ENCODE measurements at places on chromosomes 11 and 22.

DNA sequence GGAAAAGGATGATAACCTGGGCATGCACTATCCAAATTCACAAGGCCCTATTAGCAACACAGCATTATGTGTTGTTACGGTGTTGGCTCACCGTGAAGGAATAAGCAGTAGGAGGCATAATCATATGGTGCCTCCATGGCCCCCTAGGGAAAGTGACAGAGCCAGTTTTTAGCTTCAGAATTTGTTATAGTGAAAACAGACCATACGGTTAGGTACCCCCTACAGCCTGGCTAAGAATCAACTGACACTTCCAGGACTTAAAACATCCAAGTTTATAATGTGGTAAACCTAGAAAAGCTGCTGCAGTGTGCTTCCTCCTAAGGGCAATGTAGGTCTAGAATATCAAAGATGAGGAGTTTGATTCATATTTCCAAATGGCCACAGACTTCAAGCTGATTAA lies 30.4 kb downstream of the KIF18A start:
- no peak overlapping the region for H3K4me3 ChIP-seq
- no peak for DNase-seq
- H3K36me3 ChIP-seq: no peaks in the 10 kb centered on the region
- H3K27me3 ChIP-seq: no peaks in the 10 kb centered on the region

- no peaks in the 10 kb centered on the region for H3K36me3 ChIP-seq
- H3K4me1 ChIP-seq: peaks cover 5% of the 10 kb centered on the region
- H3K27me3 ChIP-seq: no peaks in the 10 kb centered on the region
- H3K4me3 ChIP-seq: no peak overlapping the region
- H3K27ac ChIP-seq: peak overlapping the region; percentile 76
- DNase-seq: no peak
Measured at GRCh38 chr11:73241300-73241699, 23.2 kb downstream of the P2RY2 start.

GRCh38 chr11:16977136-16977993 lies 36.8 kb downstream of the PLEKHA7 start:
- DNase-seq: no peak
- no peaks in the 10 kb centered on the region for H3K27me3 ChIP-seq
- no peak overlapping the region for H3K27ac ChIP-seq
- H3K4me1 ChIP-seq: no peaks in the 10 kb centered on the region

DNA sequence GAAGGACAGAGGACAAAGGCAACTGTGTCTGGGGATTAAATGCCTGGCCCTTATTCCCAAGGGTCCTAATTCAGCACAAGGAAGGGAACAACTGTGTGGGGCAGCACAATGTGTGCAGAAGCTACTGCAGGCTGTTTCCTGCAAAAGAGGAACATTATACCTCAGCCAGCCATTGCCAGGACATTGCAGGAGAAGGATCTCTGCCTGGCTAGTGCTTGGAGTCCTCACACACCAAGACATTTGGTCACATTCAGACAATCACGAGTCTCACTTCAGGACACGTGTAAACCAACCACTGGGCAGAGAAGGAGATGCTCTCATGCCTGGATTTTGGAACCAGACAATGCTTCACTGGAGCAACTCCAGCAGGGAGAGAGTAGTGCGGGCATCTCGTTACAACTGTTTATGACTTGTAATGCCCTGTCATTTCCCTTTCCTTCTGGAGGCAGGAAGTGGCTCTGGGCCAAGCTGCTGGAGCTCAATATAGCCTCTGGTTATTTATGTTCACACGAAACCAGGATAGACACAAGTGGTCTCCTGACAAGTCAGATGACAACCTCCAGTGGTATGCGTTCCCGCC lies 23.9 kb upstream of the ZC3H12C start:
- no peak overlapping the region for H3K4me3 ChIP-seq
- H3K4me1 ChIP-seq: no peaks in the 10 kb centered on the region
- DNase-seq: no peak

DNA sequence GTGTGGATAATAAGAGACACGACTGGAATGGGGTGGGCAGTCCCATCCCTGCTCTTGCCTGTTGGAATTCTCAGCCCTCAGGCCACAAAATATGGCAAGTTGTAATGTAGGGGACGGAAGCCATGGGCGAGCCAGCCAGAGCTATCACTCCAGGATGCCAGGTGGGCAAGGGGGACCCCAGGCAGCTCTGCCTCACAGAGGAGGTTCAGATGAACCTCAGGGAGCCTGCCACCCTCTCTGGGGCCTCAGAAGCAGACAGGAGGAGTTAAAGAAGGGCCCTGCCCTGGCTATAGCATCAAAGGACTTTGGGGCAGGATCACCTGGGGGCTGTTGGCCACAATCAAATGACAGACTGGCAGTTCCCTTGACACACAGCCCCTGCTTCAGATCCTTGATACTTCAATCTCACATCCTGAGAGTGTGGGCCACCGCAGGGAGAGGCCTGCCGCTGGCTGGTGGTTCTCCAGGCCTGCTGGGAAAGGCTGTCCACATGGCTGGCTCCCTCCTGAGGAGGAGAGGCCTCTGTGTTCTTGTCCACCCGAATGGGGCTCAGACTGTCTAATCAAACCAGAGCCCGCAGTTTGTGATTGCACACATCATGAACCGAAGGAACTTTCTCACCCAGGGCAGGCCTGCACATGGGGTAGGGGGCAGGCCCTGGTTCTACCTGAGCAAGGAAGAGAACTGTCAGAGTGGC lies 31.4 kb downstream of the IGLL1 start:
- DNase-seq: no peak
- H3K4me3 ChIP-seq: no peak overlapping the region
- no peaks in the 10 kb centered on the region for H3K36me3 ChIP-seq
- no peaks in the 10 kb centered on the region for H3K27me3 ChIP-seq
